ENCODE measurements at places on chromosomes 16 and 17. TPM values are rescaled to one million over a fixed set of nuclear protein-coding genes. Genes with fewer than 3 reads are reported as not detected.
A peak's percentile ranks its signal among the peaks of the same experiment; 100 is the strongest.

Gene PRR29
- 5.3 TPM for total RNA-seq

Gene HOXB7
- 1.2 TPM for total RNA-seq

Gene GAS7
- 44.4 TPM for total RNA-seq

Gene ABCC6
- total RNA-seq = 38.4 TPM

Gene SCIMP
- 6.3 TPM for total RNA-seq

Gene OTOA
- 0.46 TPM for total RNA-seq

DNA sequence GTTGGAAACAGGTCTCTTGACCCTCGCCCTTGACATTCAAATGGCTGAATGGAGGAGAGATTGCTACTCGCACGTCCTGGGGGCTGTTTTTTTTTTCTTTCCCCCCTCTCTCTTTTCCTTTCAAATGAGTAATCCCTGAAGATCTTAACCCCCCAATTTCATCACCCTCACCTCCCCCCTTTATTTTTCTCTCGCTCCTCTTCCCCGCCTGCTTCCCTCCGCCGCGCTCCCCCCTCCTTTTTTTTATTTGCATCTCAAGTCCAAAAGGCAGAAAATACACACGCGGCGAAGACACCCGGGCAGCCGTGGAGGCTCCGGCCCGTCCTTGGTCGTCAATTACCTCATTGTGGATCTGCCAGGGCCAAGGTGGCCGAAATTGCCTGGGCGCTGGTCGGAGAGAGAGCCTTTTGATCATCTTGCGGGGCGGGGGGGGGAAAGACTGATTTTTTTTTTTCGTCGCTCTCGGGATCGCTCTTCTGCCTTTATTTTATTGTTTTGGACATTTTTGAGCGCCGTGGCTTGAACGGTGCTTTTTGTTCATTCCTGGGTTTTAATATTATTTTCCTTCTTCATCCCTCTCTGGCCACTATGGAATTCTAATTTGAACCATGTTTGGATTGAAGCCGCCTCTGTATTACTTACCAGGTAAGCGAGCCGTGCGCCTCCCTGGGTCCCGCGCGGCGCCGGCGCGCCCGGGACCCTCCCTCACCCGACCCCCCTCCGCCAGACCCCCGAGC, 57.2 kb upstream of the GSE1 start:
- no peaks in the 10 kb centered on the region for H3K36me3 ChIP-seq
- no peaks in the 10 kb centered on the region for H3K27me3 ChIP-seq
- DNase-seq = no peak
- peak overlapping the region; percentile 95 for H3K27ac ChIP-seq

- H3K4me1 ChIP-seq = no peaks in the 10 kb centered on the region
- no peaks in the 10 kb centered on the region for H3K36me3 ChIP-seq
- no peak overlapping the region for H3K4me3 ChIP-seq
- H3K27ac ChIP-seq = no peak overlapping the region
- H3K27me3 ChIP-seq = no peaks in the 10 kb centered on the region
Measured at GRCh38 chr17:28478712-28479615, 5.5 kb downstream of the SLC13A2 start.

- peak overlapping the region; percentile 98 for H3K27ac ChIP-seq
- no peaks in the 10 kb centered on the region for H3K27me3 ChIP-seq
- peak overlapping the region; percentile 91 for H3K4me3 ChIP-seq
- peaks cover 60% of the 10 kb centered on the region for H3K4me1 ChIP-seq
- no peak for DNase-seq
Measured at GRCh38 chr16:73057291-73058210, 9.6 kb upstream of the ZFHX3 start.

GRCh38 chr17:67260170-67260987, 15.4 kb upstream of the HELZ start:
- H3K27ac ChIP-seq = peak overlapping the region; percentile 71
- no peak for DNase-seq
- H3K4me1 ChIP-seq = peaks cover 36% of the 10 kb centered on the region
- no peaks in the 10 kb centered on the region for H3K36me3 ChIP-seq
- no peak overlapping the region for H3K4me3 ChIP-seq

GRCh38 chr16:8075271-8075670, 515.0 kb downstream of the TMEM114 start:
- DNase-seq = no peak
- H3K4me3 ChIP-seq = no peak overlapping the region
- no peaks in the 10 kb centered on the region for H3K27me3 ChIP-seq
- no peaks in the 10 kb centered on the region for H3K36me3 ChIP-seq

GRCh38 chr16:15770512-15770911, 86.3 kb downstream of the MYH11 start:
- no peak overlapping the region for H3K4me3 ChIP-seq
- H3K4me1 ChIP-seq = no peaks in the 10 kb centered on the region
- H3K27me3 ChIP-seq = no peaks in the 10 kb centered on the region
- no peak overlapping the region for H3K27ac ChIP-seq
- no peaks in the 10 kb centered on the region for H3K36me3 ChIP-seq
- no peak for DNase-seq

DNA sequence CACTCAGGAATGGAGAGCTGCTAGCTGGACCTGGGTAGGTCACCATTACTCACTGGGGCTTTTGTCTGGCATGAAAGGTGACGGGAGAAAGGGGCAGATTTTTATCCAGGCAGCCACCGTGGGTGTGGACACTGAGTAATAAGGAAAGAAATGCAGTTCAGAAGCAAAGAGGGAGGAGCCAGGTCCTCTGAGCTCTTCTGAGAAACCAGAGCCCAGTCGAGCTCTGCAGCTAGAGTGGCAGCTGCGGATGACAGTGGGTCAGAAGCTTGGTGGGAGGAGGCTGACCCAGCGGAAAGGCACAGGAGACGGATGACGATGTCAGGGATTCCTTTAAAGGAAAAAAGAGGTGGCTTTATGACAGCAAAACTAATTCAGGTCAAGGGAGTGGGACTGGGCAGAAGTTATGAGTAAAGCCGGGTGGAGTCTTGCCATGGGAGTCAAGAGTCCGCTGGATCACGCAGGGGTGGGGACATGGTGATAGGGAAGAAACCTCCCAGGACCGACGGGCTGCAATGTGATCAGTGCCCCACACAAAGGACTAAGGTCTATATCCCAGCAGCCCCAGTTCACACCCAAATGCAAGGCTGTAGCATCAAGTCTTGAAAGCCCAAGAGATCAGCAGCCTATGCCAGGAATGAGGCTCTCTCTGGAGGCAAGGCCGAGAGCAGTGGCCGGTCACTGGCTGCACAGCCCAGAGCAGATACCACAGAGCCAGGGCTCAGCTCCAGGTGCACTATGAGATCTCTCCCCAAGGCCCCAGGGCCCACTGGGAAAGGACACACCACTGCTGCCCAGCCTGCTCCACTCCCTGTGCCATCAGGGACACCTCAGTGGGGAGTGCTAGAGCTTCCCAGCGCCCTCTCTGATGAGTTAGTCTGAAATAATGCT, 6.3 kb upstream of the MNT start:
- no peaks in the 10 kb centered on the region for H3K27me3 ChIP-seq
- no peak for DNase-seq
- peaks cover 25% of the 10 kb centered on the region for H3K4me1 ChIP-seq
- no peak overlapping the region for H3K4me3 ChIP-seq
- peak overlapping the region; percentile 57 for H3K27ac ChIP-seq

- H3K4me3 ChIP-seq = no peak overlapping the region
- DNase-seq = no peak
- no peaks in the 10 kb centered on the region for H3K36me3 ChIP-seq
- peaks cover 39% of the 10 kb centered on the region for H3K4me1 ChIP-seq
- no peak overlapping the region for H3K27ac ChIP-seq
Measured at GRCh38 chr17:56752263-56752836, 81.4 kb downstream of the C17orf67 start.

DNA sequence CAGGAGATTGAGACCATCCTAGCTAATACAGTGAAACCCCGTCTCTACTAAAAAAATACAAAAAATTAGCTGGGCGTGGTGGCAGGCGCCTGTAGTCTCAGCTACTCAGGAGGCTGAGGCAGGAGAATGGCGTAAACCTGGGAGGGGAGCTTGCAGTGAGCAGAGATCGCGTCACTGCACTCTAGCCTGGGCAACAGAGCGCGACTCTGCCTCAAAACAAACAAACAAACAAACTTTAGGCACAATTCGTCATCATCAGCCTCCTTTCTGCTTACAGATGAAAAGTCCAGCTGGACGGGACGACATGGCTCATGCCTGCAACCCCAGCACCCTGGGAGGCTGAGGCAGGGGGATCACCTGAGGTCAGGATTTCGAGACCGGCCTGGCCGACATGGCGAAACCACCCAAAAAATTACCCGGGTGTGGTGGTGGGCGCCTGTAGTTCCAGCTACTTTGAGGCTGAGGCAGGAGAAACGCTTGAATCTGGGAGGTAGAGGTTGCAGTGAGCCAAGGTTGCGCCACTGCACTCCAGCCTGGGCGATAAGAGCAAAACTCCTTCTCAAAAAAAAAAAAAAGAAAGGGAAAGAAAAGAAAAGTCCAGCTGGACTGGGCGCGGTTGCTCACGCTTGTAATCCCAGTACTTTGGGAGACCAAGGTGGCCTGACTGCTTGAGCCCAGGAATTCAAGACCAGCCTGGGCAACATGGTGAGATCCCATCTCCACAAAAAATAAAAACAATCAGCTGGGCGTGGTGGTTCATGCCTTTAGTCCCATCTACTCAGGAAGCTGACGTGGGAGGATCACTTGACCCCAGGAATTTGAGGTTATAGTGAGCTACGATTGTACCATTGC, 1.5 kb upstream of the SPIRE2 start:
- no peak overlapping the region for H3K4me3 ChIP-seq
- no peaks in the 10 kb centered on the region for H3K27me3 ChIP-seq
- peak; percentile 58 for DNase-seq
- H3K36me3 ChIP-seq = no peaks in the 10 kb centered on the region
- H3K4me1 ChIP-seq = peaks cover 18% of the 10 kb centered on the region

DNA sequence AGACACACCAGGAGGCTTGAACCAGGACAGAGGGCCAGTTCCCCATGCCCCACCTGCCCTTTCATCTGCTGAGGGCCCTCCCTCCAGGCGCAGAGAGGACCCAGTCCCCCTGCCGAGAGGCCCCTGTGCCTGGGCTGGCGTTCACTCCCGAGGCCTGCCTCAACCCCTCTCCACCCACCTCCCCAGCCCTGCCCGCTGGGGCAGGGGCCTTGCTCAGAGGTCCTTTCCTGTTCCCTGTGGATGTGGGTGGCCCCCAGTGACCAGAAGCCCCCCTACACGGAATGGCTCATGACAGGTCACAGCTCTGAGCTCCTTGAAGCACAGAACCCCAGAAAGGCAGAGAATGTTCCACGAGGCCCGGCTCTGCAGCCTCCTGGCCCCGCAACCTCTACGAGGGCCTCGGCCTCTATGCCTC, 6.7 kb downstream of the TMC6 start:
- H3K4me3 ChIP-seq = no peak overlapping the region
- peaks cover 22% of the 10 kb centered on the region for H3K4me1 ChIP-seq
- H3K36me3 ChIP-seq = peaks cover 72% of the 10 kb centered on the region
- H3K27me3 ChIP-seq = no peaks in the 10 kb centered on the region

GRCh38 chr16:8753416-8754054, 43.9 kb downstream of the TMEM186 start:
- no peak for DNase-seq
- no peaks in the 10 kb centered on the region for H3K36me3 ChIP-seq
- no peaks in the 10 kb centered on the region for H3K27me3 ChIP-seq

DNA sequence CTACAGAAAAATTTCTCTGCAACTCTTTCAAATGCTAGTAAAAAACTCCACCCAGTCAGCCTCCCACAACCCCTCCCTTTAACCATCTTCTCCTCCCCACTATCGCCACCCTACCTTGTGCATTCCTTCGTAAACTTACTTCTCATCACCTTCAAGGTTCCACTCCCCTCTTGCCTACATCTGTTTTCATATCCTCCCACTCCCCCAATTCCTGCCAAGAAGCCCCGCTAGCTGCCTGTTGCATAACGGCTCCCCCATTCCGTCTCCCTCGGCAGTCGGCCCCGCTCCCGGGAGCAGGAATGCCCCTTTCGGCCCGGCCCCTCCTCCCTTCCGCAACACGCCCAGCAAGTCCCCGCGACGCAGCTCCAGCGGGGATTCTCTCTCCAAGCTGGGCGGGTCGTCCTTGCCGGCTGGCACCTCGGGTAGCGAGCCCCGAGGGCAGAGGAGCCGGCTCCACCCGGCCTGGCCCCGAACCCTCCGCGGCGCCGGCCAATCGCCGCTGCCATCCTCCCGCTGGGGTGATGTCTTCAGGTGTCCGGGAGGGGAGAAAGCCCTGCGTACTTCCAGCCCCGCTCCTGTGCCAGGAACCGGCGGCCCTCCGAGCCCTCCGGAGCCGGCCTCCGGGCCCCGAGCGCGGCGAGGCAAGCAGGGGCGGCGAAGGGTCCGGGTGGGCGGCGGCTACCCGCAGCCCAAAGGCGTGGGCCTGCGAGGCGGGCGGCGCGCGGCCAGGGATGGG, 1.5 kb downstream of the PHLPP2 start:
- H3K4me3 ChIP-seq = peak overlapping the region; percentile 90
- H3K27me3 ChIP-seq = peaks cover 8% of the 10 kb centered on the region
- peaks cover 7% of the 10 kb centered on the region for H3K4me1 ChIP-seq
- H3K36me3 ChIP-seq = no peaks in the 10 kb centered on the region

- H3K36me3 ChIP-seq = no peaks in the 10 kb centered on the region
- H3K4me1 ChIP-seq = no peaks in the 10 kb centered on the region
- H3K27me3 ChIP-seq = no peaks in the 10 kb centered on the region
- H3K4me3 ChIP-seq = no peak overlapping the region
Measured at GRCh38 chr16:52834736-52835465, 217.8 kb downstream of the CHD9NB start.

DNA sequence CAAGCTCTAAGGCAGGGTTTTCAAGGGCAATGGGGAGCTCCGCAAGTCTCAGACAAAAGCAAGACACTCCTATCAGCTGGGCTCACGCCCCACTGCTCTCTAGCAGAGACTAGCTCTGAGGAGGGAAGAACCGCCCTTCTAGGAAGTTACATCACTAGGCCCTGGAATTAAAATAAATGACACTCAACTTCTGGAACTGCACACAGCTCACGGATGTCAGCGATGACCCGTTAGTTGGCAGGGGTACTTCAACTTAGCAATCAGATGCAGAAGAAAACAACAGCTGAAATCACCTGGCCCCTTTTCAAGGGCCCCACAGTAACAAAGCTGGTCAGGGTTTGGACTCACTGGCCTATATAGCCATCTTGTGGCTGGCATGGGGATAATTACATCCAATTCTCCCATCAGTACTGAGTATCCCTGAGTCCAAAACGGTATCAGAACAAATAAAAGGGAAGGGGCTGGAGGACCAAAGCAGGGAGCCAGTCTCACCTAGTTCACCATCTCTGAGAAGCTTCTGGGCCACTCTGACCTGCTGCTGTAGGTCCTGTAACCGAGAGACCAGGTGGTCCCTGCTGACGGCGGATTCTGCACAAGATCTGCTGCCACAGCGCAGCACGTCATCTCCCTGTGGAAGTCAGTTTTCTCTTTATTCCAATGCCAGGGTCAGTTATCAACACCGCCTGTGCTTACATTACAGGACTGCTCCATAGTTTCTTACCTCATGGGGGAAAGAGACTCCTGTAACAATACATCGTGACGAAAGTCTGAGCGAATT, 22.2 kb downstream of the SERPINF1 start:
- H3K36me3 ChIP-seq = peaks cover 5% of the 10 kb centered on the region
- peak overlapping the region; percentile 95 for H3K27ac ChIP-seq
- H3K4me3 ChIP-seq = no peak overlapping the region
- no peaks in the 10 kb centered on the region for H3K27me3 ChIP-seq
- peaks cover 80% of the 10 kb centered on the region for H3K4me1 ChIP-seq

Data from upper lobe of left lung (tissue), 6 donors.